ENCODE measurements at places on chromosomes 5 and 9. TPM values are rescaled to one million over a fixed set of nuclear protein-coding genes. Genes with fewer than 3 reads are reported as not detected.
A peak's percentile ranks its signal among the peaks of the same experiment; 100 is the strongest.

- DNase-seq: no peak
These were observed 19.6 kb upstream of the RNF20 start for GRCh38 chr9:101514071-101514470.

DNA sequence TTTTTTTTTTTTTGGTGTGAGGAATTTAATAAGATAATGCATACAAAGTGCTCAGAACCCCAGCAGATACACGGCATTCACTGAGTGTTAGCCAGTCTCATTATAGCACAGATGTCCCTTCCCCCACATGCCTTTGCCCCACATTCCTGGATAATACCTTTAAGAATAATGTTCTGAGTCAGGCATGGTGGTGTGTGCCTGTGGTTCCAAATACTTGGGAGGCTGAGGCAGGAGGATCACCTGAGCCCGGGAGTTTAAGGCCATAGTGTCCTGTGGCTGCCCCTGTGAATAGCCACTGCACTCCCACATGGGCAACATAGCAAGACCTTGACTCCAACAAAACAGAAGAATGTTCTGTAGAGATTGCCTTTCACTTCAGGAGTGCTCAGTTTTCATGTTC lies 24.2 kb upstream of the ANKRD18A start:
- no peak for DNase-seq

- DNase-seq: no peak
These were observed 139.3 kb downstream of the AOPEP start for GRCh38 chr9:94865582-94866452.

DNA sequence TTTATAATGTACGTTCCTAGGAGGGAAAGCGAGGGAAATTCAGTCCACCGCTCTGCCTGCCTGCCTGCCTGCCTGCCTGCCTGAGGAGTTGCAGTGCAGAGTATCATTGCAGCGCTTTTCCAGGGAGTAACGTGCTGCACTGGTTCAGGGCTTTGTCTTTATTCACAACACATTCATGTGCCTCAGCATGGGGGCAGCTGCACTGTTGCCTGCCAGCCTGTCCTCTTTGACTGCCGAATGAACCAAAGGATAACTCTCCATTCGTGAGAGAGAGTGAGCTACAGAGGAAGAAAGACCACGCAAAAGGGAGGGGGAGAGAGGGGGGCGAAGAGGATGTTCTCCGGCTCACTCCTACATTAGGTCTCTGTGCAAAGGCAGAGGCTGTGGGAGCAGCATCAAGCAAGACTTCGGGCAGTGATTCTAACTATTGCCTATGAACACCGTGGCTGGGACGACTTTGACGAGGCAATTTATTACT lies 791.2 kb downstream of the MAT2B start:
- peak; percentile 39 for DNase-seq

- DNase-seq: no peak
These were observed 71.4 kb downstream of the RALGPS1 start for GRCh38 chr9:126985870-126986498.

- DNase-seq: no peak
These were observed 1.8 kb downstream of the PLAC8L1 start for GRCh38 chr5:146103594-146103993.

- no peak for DNase-seq
These were observed 56.4 kb upstream of the N4BP3 start for GRCh38 chr5:178056935-178057334.

DNA sequence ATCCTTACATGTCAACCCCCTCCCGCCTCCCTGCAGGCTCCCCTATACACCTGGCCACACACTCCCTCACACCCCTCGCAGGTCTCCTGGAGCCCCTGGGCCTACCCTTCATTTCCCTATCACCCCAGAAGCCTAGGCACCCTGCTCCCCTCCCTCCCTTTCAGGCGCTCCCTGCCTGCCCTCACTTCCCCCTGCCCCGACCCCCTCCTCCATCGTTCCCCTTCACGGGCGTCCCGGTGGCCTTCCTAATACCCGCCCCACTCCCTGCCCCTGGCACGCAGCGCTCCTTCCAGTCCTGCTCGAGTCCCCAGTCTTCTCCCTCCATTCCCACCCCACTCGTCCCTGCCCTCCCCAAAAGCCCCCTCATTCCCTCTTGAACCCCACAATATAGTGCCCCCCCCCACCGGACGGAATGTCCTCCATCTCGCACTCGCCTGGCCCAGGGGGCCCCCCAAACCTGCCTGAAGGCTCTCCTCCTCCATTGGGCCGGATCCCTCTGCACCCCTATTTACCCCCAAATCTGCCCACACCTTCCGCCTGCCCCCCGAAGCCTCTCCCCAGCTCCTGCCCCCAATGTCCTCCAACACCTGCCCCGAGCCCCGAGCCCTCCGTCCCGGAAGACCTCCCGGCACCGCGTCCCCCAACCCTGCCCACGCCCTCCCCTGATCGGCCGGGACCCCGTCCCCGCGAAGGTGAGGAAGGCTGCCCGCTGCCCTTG lies 746 bp downstream of the STRBP start:
- DNase-seq: no peak

TRPM6 gene
- 0.61 TPM for polyA plus RNA-seq

TTC1 gene
- 57.2 TPM for polyA plus RNA-seq

NPR3 gene
- polyA plus RNA-seq: 19.3 TPM

PWWP2A gene
- polyA plus RNA-seq: 30.8 TPM

RORB gene
- 0.09 TPM for polyA plus RNA-seq
